Metanephros (tissue), 2 donors: ENCODE measurements at places on chromosomes 16 and 17. TPM values are rescaled to one million over a fixed set of nuclear protein-coding genes. Genes with fewer than 3 reads are reported as not detected.

Gene CBFA2T3
- 4.4 TPM for total RNA-seq

Gene PIMREG
- total RNA-seq = 9.6 TPM

Gene RAC3
- 11.0 TPM for total RNA-seq

Gene TM4SF5
- total RNA-seq = 0.53 TPM

Gene RANBP10
- 18.7 TPM for total RNA-seq

Gene C16orf46
- 2.8 TPM for total RNA-seq

Gene KRT33A
- total RNA-seq = 0.12 TPM

Gene KRTAP9-8
- not detected for total RNA-seq

Gene PRSS22
- 4.1 TPM for total RNA-seq

Gene TMC8
- total RNA-seq = 8.7 TPM

Gene TMEM114
- not detected for total RNA-seq

Gene TMEM92
- total RNA-seq = 0.58 TPM

Gene KRTAP9-4
- total RNA-seq = not detected

Gene BBS2
- 73.3 TPM for total RNA-seq

Gene KRTAP2-2
- total RNA-seq = not detected

Gene ZFHX3
- total RNA-seq = 20.3 TPM

Gene OR3A3
- not detected for total RNA-seq

Gene CDRT15L2
- total RNA-seq = not detected

Gene ANKS4B
- 1.5 TPM for total RNA-seq

Gene LGALS9
- total RNA-seq = 12.8 TPM

Gene CD300E
- total RNA-seq = 1.1 TPM

Gene SMYD4
- 14.6 TPM for total RNA-seq

Gene PRR35
- 9.4 TPM for total RNA-seq
